GM12865 (cell line): ENCODE measurements at places on chromosomes 5 and 9.

DNA sequence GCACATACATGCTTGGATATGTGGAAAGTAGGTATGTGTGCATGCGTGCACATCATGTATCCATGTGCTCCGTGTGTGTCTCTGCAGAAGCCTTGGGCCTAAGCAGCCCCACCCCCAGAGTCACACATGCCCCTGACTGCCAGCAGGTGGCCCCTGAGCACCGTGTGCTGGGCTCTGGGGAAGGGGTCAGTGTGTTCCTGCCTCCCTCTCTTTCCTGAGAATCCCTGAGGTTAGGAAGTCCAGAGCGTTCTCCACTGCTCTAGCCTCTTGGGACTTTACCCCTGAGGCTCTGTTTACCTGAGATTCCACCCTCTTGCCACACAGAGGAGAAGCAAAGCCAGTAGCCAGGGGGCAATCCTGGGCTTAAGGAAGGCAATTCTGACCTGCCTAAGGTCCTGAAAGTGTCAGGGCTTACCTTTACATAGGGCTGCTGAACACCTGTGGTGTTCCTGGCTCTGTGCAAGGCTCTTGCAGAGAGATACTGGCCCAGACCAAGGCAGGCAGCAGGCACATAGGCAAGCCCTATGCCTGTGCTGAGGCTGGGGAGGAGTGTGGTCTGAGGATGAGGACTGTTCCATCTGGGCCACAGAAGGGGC, 207.3 kb downstream of the TMEM38B start:
- DNase-seq, result peak; percentile 36

- DNase-seq, result no peak
These were observed 25.5 kb downstream of the HK3 start for GRCh38 chr5:176873541-176874172.

- DNase-seq, result no peak
These were observed 85.1 kb downstream of the COL5A1 start for GRCh38 chr9:134726722-134727034.

DNA sequence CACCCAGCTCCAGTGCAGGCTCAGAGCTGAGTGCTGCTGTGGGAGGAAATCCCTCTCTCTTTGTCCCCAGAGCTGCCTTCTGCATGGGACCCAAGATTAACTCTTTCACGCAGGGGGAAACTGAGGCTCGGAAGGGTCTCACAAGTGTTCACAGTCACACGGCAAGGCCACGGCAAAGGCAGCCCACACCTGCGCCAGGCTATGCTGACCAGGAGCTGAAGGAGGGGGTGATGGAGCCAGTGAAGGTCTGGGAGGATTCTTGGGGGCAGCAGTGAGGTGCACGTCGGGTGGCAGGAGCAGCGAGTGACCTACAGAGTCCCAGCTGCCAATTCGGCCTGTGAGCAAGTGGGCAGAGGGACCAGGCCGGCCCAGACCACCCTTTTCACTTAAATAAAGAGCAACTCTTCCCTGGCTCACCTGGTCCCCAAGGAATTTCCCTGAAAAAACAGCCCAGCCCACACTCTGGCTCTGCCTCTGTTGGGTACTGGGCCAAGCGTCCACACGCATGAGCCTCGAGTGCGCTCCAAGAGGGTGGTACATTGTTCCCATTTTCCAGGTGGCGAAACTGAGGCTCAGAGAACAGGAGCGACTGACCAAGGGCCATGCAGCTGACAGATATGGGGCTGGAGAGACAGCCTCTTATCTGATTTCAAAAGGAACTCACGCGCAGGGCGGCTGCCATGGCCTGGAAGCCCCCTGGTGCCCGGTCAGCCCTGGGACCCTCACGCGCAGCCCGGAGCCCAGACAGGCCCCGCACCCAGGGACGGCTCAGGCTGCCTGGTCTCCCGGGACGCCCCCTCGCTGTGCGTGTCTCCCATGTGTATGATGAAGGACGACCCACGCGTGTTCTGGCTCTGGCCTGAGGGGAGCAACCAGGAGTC, 28.2 kb downstream of the SARDH start:
- no peak for DNase-seq

DNA sequence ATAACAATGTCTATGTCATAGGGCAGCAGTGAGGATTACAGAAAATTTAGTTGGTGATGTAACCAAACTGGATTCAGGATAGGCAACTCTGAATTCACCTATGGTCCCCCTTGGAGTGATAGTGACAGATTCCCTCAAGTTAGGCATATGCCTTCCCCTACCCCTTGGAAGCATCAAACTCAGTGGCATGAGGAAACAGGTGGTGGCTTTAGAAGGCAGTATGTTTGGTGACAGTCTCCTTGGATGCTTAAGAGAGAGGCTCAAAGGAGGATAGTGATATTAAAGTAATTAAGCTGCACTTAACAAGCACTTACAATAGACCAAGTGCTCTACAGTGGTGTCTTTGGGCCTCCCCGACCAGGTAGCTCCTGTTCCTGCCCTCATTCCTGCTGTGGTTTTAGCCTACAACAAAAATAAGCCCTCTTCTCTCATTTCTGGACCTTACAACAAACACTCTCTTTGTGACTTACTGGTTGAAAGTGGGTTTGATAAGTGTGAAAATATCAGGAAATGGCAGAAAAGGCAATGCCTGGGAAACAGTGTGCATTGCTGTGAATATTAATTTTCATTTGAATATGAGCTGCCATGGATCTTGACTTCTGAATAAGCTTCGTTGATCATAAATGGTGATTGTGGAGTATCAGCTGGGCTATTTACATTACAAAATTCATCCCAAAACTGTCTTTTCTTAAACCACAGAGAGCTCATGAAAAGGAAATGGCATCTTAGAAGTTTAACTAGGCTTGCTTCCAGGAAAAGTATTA, 29.2 kb downstream of the NR4A3 start:
- DNase-seq, result no peak

- DNase-seq, result peak; percentile 24
These were observed 234.5 kb downstream of the PAPPA start for GRCh38 chr9:116387934-116388698.

- peak; percentile 65 for DNase-seq
These were observed 33.5 kb downstream of the TLX3 start for GRCh38 chr5:171342362-171343111.

DNA sequence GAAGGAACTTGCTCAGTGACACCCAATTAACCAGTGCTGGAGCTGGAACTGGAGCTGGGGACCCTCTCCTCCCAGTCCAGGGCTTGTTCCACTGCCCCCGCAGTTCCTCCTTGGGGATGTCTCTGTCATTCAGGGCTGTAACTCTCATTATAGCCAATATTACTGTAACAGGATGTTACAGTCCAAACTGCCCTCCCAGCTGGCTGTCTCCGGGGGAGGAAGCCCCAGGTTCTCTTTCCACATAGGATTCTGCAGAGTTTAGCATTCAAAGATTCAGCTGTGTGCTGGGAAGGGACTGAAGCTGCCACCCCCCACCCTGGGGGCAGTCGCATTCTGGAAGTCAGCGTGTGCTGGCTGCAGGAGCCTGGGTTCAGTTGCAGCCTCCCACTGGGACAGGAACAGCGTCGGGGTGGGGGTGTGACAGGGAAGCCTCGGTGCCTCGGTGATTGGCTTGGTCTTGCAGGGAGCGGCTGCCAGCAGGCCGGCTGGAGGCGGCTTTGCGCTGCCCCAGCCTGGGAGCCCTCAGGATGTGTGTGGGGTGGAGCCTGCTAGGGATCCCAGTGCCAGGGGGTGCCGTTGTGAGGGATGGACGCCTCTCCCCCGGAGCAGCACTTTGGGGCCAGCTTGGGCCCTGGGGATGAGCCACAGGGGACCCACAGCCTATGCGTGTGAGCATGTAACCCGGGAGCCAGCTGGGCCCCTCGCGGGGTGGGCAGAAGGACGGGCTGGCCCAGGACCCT, 101.1 kb downstream of the RGS3 start:
- no peak for DNase-seq

GRCh38 chr5:97874491-97874890, 691.4 kb upstream of the RIOK2 start:
- no peak for DNase-seq

DNA sequence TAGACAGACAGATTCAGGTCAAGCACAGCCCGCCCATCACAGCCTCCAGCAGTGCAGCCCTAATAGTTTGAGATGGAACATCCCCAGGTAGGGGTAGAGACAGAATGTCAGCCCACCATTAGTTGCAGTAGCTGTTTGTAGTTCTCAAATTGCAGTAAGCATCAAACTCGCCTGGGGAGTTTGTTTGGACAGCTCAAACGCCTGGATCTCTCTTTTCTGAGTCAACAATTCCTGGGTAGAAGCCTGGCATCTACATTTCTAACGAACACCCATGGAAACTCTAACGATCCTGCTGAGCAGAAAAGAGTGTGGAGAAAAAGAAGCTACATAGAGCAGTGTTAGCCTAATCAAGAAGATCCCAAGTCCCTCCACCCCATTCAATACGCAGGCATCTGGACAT, 59.4 kb downstream of the ADAMTS16 start:
- DNase-seq, result no peak

DNA sequence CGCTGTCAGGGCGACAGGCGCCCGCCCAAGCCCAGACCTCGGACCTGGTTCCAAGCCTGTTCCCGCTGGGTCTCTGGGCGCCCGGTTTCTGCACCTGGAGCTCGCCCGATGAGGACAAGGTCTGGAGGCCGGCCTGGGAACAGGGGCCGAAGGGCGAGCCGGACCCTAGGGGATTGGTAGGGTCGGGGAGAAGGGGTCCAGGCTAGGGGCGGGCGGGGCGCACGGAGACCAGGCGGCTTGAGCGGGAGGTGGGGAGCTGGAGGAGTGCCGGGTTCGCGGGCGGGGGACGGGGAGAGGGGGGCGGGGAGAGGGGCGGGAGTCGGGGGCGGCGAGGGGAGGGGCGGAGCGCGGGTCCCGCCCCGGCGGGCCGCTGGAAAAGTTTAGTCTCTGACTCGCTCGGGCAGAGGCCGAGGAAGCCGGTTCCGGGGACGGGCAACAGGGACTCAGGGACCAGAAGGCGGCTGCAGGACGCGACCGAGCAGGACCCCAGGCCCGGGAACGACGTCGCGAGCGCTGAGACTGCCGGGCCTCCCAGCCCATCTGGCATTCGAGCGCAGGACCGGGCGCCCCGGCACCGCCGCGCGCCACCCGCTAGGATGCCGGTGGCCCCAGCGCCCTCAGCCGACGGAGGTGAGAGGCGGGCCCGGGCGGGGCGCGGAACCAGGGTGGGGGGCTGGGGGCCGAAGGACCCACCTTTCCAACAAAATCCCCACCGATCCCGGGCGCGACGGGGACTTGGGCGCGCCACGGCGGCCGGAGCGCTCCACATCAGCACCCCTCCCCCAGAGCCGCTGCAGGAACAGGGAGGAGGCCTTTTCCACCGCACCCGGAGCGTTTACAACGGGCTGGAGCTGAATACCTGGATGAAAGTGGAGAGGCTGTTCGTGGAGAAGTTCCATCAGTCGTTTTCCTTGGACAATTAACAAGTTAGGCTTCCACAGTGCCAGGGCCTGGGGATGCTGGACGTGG, at the start of gene S1PR3:
TSS of gene S1PR3 (plus strand) at position 403 of the 969 bp plus-strand sequence. CDS start 9,733 bp downstream, outside the sequence.
- no peak for DNase-seq

DNA sequence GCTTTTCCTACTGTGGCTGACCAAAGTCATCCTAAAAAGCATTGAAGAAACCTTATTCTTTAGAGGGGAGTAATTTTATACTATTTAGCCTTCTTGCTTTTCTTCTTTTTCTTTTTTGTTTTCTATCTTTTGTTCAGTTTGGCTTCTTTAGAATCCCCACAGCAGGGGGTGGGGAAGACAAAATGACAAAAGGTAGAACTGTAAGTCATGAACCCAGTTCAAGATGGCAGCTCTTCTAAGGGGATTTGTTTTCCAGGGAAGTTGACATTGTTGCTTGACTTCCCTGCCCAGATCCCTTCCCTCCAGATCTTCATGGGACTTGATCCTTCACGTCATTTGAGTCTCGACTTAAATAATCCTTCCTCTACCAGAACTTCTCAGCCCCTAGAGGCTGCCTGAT, 692.4 kb upstream of the DMAC1 start:
- DNase-seq, result no peak

GRCh38 chr5:142735323-142736246, 34.6 kb upstream of the ARHGAP26 start:
- no peak for DNase-seq

- peak; percentile 79 for DNase-seq
These were observed 12.6 kb upstream of the TCF7 start for GRCh38 chr5:134101686-134102439.

GRCh38 chr5:154679501-154679900, 75.7 kb upstream of the LARP1 start:
- no peak for DNase-seq
